ENCODE measurements at places on chromosomes 5 and 9.

GRCh38 chr5:10124287-10124686, 125.4 kb downstream of the ATPSCKMT start:
- DNase-seq = no peak

DNA sequence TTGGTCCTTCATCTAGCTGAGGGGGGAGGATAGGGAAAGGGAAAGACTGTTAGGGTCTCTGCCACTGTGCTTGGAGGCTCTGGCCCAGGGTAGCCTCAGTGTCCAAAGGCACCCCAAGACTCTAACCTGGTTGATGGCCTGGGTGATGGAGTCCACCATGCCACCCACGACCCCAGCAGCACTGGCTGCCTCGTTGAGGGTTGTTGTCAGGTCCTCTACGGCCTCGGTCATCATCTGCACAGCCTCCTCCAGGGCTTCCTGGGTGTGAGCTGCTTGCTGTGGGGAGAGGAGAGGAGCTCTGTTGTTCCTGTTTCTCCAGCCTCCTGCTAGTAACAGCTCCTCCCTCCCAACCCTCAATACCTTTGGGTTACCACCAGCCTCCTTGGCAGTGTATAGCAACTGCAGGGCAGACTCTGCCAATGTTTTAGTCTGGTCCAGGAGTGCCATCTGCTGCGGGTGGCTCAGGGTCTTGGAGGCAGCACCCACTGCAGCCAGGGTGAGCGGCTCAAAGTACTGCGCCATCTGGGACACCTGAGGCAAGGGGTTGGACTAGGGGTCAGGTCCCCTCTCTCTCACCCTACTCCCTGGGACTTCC, 16.2 kb upstream of the TPM2 start:
- DNase-seq = no peak

GRCh38 chr9:128886211-128886891, 4.4 kb downstream of the LRRC8A start:
- no peak for DNase-seq

- no peak for DNase-seq
These were observed 4.4 kb downstream of the TTC16 start for GRCh38 chr9:127720031-127720864.

- DNase-seq = no peak
These were observed 12.0 kb downstream of the IRX1 start for GRCh38 chr5:3607541-3608181.

DNA sequence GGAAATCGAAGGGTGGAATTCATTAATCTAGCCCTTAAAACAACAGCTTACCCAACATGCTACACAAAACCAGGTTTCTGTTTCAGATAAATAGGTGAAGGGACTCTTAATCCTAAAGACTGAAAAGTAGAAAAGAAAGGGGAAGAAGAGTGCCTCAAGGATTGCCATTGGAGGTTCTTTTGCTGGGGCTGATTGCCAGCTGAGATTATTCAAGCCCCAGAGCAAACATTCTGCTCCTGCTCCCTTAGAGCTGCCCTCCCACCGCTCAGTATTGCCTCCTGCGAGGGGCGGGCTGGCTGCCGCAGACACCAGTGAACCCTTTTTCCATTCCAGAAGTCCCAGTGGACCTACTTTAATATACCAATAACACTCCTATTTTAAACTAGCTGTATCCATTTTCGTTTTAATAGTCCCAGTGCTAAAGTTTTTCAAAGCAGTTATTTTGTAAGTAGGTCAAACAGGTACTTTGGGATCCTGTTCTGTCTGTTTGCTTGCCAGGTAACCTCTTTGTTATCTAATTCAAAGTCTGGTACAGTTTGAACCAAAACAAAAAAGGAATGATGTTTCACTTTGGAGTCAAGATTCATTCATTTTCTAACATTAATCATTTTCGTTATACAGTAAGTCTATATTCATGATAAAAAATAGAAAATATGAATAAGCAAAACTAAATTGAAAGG, 38.6 kb downstream of the HMGCS1 start:
- no peak for DNase-seq

GRCh38 chr9:15834541-15834940, 281.7 kb downstream of the CCDC171 start:
- DNase-seq = no peak

DNA sequence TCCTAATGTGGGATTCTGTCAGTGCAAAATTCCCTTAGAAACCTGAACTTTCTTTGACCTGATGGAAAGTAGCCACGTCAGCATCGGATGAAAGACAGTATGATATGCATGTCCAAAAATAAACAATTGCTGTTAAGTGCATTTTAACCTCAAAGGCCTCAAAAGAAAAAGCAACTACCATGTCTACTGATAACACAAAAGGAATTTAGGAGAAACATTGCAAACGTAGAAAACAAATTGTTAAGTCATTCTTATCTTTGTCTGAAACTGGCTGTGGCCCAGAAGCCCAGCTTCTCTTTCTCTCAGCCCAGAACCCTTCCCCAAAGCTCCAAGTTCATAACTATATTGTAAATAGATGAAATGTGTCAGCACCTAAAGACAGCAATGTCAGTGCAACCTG, 11.1 kb upstream of the LHFPL2 start:
- DNase-seq = no peak

DNA sequence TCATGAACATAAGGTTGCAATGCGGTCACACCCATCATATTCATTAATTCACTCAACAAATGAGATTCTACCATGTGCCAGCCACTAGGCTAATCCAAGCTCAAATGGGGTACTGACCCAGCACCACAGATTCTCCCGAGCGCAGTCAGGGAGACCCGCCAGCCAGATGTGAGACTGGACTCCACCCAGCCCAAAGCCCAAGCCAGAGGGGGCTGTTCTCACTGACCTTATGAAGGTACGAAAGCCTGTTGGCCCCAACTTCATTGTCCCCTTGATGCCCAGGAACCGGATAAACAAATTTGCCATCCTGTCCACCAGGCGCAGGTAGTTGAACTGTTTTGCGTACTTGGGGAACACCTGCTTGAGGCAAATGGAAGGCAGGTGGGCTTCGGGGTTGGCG, 218.8 kb downstream of the DAB2IP start:
- no peak for DNase-seq

DNA sequence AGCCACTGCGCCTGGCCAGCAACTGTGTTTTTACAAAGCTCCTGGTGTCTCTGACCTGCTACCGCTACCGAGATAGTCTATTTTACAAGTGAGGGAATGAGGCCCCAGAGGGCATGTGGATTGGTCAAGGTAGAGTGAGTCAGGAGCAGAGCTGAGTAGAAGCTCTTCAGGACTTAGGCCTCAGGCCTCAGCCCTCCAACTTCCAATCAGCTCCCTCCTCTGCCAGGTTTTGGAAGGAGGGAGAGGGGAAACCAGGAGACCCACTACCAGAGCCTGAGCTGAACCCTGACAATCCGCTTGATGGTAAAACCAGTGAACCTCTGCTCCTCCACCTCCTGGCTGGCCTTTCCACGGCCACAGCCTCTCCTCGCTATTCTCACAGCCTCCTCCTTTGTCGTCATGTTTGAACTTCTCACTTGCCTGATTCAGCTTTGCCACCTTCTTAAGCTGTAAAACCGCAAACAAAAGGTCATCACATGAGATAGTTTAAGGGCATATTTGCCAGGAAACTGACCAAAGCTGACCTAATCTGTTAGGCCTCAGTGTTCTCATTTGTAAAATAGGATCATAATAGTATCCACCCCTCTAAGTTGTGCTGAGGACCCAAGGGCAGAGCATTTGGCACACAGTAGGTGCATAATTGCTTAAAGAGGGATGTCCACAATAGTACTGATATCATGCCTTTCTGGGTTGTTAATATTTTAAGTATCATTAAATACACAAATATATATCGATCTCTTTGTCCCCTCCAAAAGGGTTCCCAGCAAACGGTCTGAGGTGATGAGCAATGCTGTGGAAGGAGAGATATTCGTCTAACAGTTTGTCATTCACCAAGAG, 1.7 kb downstream of the TRAF1 start:
- peak; percentile 62 for DNase-seq

Data from activated CD4-positive, alpha-beta T cell treated with anti-CD3 and anti-CD28 coated beads, Interleukin-2, Interleukin-4, amounts not matched to agents 100 ng/mL and 50 ng/mL, durations not matched to agents 16 hours and 8 hours (primary cell).